ENCODE measurements at places on chromosomes 3 and 15.

GRCh38 chr3:143358155-143358792 is 238.7 kb downstream of the CHST2 start:
- no peak for DNase-seq

- no peak for DNase-seq
Measured at GRCh38 chr3:143653935-143654334, 194.3 kb downstream of the SLC9A9 start.

DNA sequence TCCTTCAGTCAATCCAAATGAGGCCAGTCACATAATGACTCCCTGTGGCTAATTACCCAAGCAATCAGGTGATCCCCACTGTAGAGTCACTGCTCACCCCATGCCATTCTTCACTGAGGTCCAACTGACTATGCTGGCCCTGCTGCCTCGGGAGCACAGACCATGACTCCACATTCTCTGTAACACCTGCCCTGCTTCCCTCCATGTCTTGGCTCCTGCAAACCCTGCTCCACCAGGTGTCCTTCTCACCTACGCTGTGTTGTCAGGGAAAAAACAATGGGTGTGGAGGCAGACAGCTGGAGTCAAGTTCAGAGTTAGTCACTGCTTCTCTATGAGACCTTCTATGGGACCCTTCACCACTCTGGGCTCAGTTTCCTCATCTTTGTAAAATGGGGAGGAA is 6.1 kb upstream of the SFMBT1 start:
- DNase-seq, result no peak

GRCh38 chr3:189593581-189593980 is 37.6 kb upstream of the TP63 start:
- no peak for DNase-seq

DNA sequence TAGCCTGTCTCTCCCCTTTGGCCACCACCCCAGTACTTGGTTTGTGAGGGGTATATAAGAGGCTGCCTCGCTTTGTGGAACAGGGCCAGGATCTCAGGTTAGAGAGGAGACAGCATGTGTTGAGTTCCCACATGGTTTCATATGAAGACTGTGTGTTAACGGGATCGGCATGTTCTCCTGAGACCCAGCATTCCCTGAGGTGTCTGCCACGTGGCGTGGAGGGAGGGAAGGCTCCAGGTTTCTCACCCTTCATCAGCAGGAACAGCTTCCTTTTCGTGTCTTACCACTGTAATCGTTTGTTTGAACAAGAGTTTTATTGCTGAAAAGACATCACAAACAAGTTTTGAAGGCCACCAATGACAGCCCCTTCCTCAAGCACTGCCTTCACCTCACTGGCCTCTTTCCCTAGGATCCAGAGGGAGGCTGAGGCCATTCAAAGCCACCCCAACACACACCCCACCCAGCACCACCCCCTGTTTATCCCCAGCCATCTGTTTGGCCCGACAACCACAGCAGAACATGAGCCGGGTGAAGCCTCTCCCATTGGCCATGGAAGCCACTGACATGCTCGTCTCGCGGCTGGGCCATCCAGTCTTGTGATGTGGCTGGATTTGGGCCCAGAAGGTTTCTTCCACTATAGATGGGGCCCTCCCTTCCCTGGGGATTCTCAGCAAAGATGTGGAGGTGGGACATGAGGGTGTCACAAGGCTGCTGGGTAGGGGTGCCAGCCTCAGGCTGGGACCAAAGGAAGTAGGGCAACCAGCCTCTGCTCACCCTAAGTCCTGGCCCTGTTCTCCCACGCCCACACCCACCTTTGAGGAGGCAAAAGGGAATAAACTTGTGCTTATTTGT is 10.0 kb downstream of the BHLHE40 start:
- no peak for DNase-seq

DNA sequence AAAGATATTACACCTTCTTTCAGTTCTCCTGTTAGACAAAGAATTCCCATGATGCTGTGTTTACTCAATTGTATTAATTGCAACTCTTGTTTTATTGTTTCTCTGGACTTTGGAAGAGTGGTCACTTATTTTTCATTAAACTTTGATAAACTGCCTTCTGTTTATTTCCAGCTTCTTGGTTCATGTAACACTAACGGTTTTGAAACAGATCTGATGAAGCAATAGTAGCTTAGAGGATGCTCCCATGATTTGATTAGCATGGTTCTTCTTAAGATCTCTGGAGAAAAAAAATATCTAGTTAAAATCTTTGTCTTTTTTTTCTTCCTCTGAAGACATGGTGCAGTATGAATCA is 90.1 kb downstream of the FNDC3B start:
- DNase-seq, result no peak

- DNase-seq, result peak; percentile 78
Measured at GRCh38 chr3:24722087-24722486, 227.4 kb upstream of the THRB start.

DNA sequence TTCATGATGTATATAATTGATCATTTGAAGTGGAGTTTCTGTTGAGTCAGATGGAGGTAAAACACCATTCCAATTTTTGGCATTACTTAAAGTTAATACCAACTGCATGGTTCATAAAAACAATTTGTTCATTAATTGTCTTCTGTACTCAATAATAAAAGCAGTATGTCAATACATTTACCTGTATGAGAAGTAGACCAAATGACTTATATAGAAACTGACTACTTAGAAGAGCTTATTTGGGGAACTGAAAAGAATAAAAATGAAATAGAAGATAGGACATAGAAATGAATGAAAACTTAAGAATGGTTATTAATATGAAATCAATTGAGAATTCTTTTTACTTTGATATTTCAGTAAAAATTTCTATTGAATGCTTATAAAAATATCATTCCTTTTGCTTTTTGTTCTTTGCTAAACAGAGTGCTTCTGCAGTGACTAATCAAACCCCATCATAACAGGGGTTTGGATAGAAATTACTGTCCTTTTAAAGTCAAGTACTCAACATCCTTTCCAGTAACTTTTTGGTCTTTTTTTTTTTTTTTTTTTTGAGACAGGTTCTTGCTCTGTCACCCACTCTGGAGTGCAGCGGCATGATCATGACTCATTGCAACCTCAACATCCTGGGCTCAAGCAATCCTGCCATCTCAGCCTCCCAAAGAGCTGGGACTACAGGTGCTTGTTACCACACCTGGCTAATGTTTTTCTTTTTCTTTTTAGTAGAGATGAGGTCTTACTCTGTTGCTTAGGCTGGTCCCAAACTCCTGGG is 6.5 kb upstream of the CRYBG3 start:
- DNase-seq, result no peak

- DNase-seq, result peak; percentile 51
Measured at GRCh38 chr3:197748597-197749314, 927 bp upstream of the FYTTD1 start.

DNA sequence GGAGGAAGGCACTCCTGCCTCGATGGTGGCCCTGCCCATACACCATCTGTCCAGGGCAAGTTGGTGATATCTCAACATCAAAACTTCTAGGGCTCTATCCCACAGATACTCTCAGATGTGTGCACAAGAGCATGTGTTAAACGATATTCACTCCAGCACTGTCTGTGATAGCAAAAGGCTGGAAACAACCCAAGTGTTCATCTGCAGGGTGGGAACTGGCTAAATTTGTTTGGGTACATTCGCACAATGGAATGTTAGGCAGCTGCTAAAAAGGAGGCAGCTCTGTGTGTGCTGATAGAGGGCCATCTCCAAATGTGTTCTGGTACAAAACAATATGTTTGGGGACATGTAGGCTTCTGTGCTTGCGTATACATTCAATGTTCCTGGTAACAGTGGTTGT is 19.8 kb downstream of the IGDCC4 start:
- DNase-seq, result no peak

- DNase-seq, result no peak
Measured at GRCh38 chr3:171490901-171491300, 30.7 kb upstream of the TNIK start.

Measured in cerebellar cortex (tissue), 1 donor.